ENCODE measurements at places on chromosomes 11 and 22.

DNA sequence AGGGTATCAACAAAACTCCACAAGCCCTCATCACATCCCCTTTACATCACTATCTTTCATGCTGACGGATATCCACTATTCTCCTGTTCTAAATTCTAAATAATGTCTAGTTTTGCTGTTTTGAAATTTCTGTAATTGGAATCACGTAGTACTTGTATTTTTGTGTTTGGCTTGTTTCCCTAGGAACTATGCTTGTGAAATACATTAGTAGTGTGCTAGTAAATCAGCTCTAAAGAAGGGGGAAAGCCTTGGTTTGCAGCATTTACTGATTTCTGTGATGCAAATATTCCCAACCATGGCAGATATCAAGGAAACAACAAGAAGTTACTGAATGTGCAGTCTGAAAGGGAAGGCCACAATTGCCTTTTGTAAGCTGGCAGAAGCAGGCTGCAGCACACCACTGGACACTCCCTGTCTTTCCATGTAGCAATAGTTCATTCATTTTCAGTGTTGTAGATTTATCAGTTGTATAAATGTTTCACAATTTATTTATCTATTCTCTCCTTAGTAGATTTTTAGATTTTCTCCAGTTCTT is 4.7 kb upstream of the FOLH1 start:
- no peak for DNase-seq

GRCh38 chr11:31340903-31341572 is 28.5 kb downstream of the DCDC1 start:
- no peak for DNase-seq

DNA sequence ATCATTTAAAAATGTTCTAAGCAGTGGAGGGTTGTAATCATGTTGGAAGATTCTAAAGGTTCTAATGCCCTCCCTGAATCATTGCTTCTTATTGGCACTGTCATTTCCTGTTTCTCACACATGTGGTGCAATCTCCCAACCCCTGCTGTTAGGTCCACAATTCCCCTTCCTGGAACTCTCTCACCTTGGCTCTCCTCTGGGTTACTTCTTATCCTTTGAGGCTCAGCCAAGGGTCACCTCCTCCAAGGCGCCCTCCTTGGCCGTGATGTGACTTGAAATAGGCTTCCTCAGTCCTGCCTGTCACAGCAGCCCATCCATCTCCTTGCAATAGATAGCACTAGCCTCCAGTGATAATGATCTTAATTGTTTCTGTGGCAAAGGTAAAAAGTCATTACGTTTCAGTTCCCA is 149.8 kb downstream of the TTC17 start:
- no peak for DNase-seq

DNA sequence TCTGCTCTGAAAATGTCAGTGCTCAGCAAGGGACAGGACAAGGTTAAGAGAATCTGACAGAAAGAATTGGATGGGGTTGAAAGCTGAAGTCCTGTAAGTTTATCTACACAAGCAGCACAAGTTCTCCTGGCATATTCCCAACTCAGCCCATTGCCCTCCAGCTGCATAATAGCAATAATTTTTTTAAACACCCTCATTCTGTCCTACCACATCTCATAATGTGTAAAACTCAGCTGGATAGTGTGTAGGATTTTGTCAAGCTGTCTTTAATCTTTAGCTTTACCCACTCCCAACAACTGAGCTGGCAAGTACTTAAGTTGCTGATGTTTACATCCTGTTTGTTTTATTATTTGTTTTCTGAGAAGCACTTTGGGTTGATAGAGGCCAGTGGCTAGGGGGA is 158.9 kb downstream of the CADM1 start:
- DNase-seq: no peak

DNA sequence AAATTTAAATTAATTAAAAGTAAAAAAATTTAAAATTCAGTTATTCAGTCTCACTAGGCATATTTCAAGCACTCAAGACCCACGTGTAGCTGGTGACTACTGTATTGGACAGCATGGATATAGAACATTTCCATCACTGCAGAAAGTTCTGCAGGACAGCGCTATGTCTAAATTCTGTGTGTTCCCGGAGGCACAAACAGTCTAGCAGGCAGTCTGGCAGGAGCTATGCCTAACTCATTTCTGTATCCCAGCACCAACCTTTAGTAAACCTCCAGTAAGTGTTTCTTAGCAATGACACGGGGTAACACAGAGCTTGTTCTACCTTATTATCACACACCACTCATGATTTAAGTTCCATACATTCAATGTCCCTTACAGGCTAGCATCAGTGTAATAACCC is 48.5 kb downstream of the FAM168A start:
- no peak for DNase-seq

GRCh38 chr22:39148727-39149535 is 3.5 kb downstream of the CBX7 start:
- DNase-seq: no peak

DNA sequence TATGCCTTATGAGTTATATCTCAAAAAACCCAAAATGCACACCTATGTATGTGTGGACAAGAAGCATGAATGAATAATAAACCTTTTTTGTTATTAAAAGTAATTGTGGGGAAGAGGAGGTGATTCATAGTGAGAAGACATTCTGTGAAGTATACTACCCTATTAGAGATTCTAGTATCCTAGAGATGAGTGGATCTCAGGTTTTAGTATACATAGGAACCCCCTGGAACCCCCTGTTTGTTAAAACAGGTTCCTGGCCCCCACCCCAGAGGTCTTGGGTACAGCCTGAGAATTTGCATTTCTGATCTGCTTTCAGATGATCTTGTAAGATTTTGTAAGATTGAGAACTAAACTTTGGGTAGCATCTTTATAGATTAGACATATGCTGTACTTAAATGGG is 17.5 kb downstream of the NUCB2 start:
- no peak for DNase-seq

GRCh38 chr11:2778630-2779498 is 79.1 kb upstream of the KCNQ1OT1 start:
- no peak for DNase-seq

GRCh38 chr11:66510271-66510989 is at the start of gene BBS1:
TSS of gene BBS1 (plus strand) at chr11:66510635. CDS start at chr11:66510660, 25 bp downstream.
- DNase-seq: peak; percentile 75

DNA sequence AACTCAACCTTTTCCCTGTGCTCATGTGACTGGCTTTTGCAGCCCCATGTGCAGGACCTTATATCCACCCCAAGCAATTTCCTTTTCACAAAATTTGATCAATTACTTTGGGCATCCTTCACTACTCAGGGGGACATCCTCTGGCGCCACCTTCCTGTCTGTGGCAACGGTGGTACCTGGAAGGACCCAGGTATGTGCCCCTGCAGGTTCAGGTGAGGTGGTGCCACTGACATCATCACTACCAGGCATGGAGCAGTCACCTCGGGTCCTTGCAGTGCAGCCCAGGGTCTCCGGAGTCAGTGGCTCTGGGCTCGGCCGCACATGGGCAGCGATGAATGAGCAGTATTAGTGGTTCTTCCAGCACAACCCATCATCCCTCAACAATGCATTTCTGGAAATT is 37.7 kb upstream of the B3GAT1 start:
- no peak for DNase-seq

- no peak for DNase-seq
These were observed 23.2 kb downstream of the MFNG start for GRCh38 chr22:37462983-37463382.

DNA sequence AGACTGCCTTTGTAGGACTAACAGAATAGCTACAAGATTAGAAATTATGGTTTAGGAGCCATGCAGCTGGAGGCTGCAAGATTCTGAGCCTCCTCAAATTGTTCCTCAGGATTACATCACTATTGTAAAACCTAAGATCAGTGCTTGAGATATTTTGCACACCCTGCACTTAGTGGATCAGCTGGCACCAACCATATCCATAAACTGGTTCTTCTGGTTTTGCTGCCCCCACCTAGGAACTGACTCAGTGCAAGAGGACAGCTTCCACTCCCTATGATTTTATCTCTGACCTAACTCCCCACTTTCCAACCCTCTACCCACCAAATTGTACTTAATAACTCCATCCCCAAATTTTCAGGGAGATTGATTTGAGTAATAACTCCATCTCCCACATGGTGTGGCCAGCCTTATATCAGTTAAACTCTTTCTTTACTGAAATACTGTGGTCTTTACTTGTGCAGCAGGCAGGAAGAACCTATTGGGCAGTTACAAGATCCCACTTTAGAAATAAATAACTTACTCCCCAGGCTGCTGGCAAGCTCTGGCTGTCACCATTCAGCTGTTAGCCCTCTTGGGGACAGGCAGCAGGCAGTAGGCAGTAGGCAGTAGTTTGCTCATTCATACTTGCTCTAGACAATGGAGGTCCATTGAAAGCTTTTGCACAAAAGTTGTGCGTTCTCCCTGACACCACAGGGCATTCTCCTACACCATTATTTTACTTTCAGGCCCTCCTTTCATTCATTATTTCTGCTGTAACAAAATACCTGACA is 119.0 kb downstream of the SLC17A6 start:
- DNase-seq: no peak

GRCh38 chr11:19311308-19312030 is 70.7 kb upstream of the E2F8 start:
- no peak for DNase-seq

GRCh38 chr11:111379602-111380136 is 594 bp upstream of the POU2AF1 start:
- DNase-seq: peak; percentile 56

- no peak for DNase-seq
These were observed 4.9 kb upstream of the PTS start for GRCh38 chr11:112221274-112221835.

DNA sequence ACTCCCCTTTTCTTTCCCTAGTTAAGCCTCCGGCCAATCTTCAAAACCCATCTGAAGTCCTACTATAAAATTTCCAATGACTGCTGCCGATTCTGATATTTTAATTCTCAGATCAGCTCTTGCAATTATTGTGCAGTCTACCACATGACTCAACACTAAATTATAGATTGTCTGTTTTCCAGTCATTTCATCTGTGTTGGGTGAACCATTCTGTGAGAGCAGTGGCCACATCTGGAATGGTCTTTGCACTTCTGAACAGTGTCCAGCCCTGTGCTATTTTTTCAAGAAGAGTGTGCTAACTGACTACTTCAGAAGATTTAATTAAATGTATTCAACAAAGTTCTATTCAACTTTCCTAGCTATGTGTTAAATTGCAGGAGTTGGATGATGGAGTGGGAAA is 47.2 kb upstream of the MMP7 start:
- DNase-seq: no peak

GRCh38 chr11:61121192-61121831 is 19.0 kb downstream of the CD5 start:
- DNase-seq: no peak

DNA sequence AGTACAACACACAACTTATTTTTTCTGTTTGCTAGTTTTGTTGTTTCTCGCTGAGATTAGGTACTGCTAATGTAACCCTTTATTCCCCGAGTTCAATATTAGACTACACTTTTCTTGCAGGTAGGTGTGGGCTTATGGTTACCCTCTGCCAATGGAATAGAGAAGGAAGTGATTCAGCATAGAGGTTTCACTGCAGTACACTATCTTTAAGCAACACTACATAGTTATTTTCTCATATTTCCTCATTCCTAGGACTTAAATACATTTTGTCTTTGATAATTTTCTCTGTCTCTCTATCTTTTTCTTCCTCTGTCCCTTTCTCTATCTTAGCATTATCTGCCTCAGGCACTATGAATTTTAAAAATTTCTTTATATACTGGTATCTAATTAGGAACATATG is 791.0 kb downstream of the FAM181B start:
- DNase-seq: no peak

- no peak for DNase-seq
These were observed 19.0 kb downstream of the ZFTA start for GRCh38 chr11:63749624-63750023.

Data from stimulated activated CD4-positive, alpha-beta T cell treated with anti-CD3 and anti-CD28 coated beads, Interleukin-2, amount 100 ng/mL, for 4 hours (primary cell).